ENCODE measurements at places on chromosomes 2 and 18. TPM values are rescaled to one million over a fixed set of nuclear protein-coding genes. Genes with fewer than 3 reads are reported as not detected.

The ASAP2 gene
- total RNA-seq = 7.4 TPM

The CCDC102B gene
- 6.2 TPM for total RNA-seq

The CCBE1 gene
- 0.43 TPM for total RNA-seq

DNA sequence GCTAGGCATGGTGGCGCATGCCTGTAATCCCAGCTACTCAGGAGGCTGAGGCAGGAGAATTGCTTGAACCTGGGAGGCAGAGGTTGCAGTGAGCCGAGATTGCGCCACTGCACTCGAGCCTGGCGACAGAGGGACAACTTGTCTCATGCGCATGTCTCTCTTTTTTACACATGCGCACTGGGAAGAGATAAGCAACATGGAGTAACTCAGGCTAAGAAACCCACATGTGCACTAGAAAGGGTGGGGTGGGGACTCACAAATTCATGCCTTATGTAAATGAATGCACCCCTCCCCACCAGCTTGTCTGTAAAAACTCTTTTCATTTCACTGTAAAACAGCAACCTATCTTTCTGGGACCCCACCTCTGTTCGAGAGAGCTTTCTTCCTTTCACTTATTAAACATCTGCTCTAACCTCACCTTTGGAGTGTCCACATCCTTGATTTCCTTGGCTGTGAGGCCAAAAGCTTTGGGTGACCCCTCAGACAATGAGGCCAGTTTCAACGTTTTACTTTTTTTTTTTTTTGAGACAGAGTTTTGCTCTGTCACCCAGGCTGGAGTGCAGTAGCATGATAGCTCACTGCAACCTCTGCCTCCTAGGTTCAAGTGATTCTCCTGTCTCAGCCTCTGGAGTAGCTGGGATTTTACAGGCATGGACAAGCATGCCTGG lies 91.6 kb upstream of the RMP24 start:
- no peaks in the 10 kb centered on the region for H3K36me3 ChIP-seq
- no peaks in the 10 kb centered on the region for H3K4me1 ChIP-seq
- no peaks in the 10 kb centered on the region for H3K27me3 ChIP-seq
- no peak for DNase-seq
- H3K4me3 ChIP-seq = no peak overlapping the region

DNA sequence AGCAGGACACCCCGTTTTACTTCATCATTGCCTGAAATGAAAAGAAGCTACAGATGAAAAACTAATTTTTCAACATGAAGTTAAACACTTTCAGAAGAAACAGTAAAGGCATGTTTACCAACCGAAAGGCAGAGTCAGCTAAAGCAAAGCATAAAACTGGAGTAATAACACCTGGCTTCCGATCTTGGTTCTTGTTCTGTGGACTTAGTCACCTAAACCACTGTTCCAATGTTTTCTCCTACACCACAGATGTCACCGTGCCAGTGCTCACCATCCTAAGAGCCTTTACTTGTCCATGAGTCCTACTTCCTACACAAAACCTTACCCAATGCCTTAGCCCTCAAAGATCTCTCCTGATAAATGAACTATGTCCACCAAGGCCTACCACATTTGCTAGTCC lies 13.5 kb downstream of the MCM6 start:
- H3K4me3 ChIP-seq = no peak overlapping the region
- H3K27ac ChIP-seq = no peak overlapping the region
- H3K27me3 ChIP-seq = no peaks in the 10 kb centered on the region

DNA sequence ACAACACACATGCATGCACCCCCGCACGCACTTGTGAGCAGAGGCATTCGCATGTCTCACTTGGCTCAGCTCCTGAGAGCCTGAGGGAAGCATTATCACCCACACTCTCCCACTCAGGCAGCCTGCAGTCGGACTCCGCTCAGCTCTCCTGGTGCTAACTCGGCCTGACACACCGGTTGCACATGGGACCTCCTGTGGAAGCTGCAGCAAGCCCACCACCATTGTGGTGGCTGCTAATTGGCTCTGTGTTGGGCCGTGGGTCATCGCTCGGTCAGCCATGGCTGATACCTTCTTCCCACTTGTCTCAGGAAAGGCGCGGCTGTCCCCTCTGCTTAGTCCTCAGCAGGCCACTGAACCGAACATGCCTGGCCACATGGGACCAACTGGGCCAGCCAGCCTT lies 13.7 kb upstream of the TEX261 start:
- H3K27ac ChIP-seq = no peak overlapping the region
- no peaks in the 10 kb centered on the region for H3K4me1 ChIP-seq
- no peaks in the 10 kb centered on the region for H3K27me3 ChIP-seq
- H3K4me3 ChIP-seq = no peak overlapping the region

DNA sequence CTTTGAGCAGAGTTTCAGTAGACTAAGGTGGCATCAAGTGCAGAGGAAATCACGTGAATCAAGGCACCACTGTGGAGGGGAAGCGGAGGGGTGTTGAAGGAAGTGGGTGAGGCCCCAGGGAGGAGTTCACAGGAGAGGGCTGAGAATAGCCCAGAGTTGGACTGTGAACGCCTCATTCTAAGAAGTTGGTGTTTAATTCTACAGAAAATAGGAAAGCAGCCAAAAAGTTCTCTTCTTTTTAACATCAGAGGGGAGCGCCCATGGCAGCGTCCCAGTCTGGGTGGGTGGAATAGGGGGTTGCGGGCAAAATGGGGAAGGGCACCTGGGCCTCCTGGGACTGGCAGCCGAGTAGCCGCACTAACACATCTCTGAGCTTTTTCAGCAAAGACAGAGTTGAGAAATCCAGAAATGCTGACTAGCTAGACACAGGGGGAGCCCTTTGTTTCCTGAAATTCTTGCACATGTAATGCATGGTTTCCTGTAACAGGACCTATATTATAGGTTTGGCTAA lies 97.0 kb downstream of the NEB start:
- no peak for DNase-seq
- no peak overlapping the region for H3K4me3 ChIP-seq
- no peaks in the 10 kb centered on the region for H3K27me3 ChIP-seq
- H3K36me3 ChIP-seq = no peaks in the 10 kb centered on the region
- no peak overlapping the region for H3K27ac ChIP-seq
- no peaks in the 10 kb centered on the region for H3K4me1 ChIP-seq

DNA sequence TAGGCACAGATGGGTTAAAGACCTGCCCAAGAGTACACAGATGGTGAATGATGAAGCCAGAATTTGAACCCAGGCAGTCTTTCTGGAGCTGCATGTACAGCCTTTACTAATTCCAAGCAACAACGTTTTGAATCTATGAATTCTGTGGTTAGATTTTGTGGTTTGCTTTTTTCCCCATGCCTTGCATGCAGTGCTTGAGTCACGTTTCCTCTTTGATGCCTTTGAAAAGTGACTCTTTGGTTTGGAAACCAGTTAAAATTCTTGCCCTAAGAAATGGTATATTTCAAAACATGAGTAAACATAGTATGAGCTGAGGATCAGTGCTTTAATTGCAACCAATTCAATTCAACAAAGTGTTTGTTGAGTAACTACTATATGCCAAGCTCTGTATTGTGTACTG lies 48.2 kb upstream of the PPM1B start:
- H3K27me3 ChIP-seq = no peaks in the 10 kb centered on the region
- no peak overlapping the region for H3K27ac ChIP-seq
- no peaks in the 10 kb centered on the region for H3K4me1 ChIP-seq
- no peak for DNase-seq

DNA sequence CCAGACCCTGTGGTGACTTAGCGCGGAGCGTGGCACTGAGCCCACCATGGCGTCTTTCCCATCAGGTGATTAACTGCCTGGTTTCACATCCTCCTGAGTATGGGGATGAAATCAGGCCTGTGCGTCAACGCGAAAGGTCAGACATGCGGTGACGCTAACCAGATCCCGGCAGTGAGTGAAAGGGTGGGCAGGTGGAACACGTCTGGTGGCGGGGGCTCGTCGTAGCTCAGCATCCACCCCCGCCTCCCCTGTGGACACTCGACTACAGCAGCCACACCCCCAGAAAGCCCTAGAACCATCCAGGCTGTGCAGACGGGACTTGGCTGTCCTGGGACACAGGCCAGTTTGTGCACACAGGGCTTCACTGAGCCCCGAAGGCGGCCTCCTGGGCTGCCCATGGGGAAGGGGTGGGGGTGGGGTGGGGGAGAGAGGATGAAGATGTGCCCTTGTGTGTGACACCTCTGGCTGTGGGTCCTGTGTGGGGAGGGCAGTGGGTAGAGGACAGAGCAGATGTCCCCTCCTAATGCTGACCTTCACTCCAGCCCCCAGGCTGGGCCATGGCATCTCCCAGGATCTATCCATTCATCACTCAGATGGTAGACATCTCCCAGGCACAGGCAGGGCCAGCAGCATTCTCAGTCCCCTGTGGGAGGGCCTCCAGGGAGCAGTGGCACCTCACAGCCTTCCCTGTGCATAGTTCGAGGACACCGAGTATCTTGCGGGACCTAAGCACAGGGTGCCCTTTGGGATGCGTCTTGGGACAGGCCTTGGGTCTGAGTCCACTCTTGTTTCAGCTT lies 27.5 kb downstream of the RAMP1 start:
- H3K27me3 ChIP-seq = no peaks in the 10 kb centered on the region
- no peak overlapping the region for H3K27ac ChIP-seq
- no peak overlapping the region for H3K4me3 ChIP-seq
- H3K4me1 ChIP-seq = no peaks in the 10 kb centered on the region
- H3K36me3 ChIP-seq = no peaks in the 10 kb centered on the region

- H3K27ac ChIP-seq = no peak overlapping the region
- H3K4me3 ChIP-seq = no peak overlapping the region
- no peaks in the 10 kb centered on the region for H3K4me1 ChIP-seq
- H3K36me3 ChIP-seq = no peaks in the 10 kb centered on the region
- no peaks in the 10 kb centered on the region for H3K27me3 ChIP-seq
Measured at GRCh38 chr2:120511536-120511935, 165.6 kb downstream of the INHBB start.

GRCh38 chr2:226180281-226180884 lies 619.2 kb downstream of the IRS1 start:
- H3K27ac ChIP-seq = no peak overlapping the region
- H3K36me3 ChIP-seq = no peaks in the 10 kb centered on the region
- no peak for DNase-seq
- H3K4me1 ChIP-seq = no peaks in the 10 kb centered on the region
- H3K4me3 ChIP-seq = no peak overlapping the region

GRCh38 chr18:59148192-59148591 lies 8.5 kb downstream of the SEC11C start:
- DNase-seq = no peak
- H3K4me1 ChIP-seq = peaks cover 12% of the 10 kb centered on the region
- H3K36me3 ChIP-seq = no peaks in the 10 kb centered on the region

Measured in pancreas (tissue), 10 donors.